ENCODE measurements at places on chromosomes 5 and 9.

GRCh38 chr5:5146530-5147160, 6.5 kb downstream of the ADAMTS16 start:
- DNase-seq = no peak

DNA sequence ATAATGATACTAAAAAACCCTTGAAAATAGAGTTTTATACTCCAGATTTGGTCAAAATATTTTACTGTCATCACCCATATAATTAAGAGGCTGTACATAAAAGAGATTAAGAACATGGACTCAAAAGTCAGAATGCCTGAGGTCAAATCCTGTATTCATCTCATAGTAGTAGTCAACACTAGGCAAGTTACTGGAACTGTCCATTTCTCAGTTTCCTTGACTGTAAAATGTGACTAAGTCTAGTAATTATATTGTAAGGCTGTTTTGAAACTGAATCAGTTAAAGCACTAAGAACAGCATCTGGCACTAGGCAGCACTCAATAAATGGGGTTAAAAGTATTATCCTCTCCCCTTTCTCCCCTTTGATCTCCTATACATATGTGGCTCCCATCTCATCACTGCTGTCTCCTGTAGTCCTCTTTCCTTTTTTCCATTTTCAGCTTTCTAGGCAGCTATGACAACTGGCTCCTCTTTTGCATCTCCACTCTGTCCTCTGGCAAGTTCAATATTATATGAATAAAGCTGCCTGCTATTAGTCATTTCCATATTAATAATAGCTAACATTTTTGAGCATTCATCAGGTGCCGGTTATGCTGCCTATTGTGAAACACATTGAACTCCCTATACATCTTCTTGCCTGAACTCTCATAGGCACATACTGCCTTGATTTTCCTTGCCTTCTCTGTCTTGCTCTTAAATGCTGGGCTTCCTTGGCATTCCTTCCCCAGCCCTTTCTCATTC, 185.8 kb upstream of the NREP start:
- no peak for DNase-seq

DNA sequence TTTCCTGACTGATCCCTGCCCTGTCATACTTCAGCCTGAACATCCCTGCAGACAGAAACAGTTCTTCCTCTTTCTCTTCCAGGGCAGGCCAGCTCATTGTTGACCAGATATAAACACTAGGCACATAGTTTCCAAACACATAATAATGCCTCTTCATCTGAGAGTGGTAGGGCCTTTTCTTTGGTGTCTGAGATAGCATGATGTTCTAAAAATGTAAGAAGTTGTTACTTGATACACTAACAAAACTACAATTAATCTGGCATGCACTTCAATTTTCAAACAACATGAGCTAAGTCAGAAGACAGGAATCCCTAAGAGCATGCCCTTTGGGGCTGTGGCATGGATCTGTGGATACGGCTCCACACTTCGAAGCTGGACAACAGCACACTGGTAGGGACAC, 246.6 kb downstream of the SPOCK1 start:
- no peak for DNase-seq

DNA sequence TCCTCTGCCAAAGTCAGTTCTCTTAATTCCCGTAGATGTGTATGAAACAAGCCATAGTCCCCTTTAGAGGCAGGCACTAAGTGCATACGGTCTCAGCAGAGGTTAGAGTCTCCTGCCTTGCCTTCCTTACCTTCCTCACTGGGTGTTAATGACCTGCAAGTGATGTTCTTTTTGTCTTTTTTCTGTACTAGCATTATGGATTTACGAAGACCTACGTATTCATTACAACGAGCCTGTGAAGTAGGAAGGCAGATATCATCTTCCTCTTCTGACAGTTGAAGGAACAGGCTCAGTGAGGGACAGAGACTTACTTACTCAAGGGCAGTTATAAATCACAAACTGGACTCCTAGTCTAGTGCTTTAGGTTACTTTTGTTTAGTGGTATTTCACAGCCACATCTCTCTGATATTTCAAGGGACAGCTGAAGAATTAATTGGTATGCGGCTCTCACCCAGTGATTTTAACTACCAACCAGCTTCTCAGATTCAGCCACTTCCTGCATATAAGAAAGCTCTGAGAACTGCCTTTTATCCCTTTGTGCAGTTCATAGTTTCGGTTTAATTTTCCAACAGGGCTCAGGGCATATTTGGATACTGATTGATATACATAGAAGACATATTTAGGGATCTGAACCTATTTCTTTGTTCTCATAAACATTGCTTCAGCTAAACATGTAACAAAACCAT, 85.1 kb upstream of the CKMT2 start:
- DNase-seq = no peak

DNA sequence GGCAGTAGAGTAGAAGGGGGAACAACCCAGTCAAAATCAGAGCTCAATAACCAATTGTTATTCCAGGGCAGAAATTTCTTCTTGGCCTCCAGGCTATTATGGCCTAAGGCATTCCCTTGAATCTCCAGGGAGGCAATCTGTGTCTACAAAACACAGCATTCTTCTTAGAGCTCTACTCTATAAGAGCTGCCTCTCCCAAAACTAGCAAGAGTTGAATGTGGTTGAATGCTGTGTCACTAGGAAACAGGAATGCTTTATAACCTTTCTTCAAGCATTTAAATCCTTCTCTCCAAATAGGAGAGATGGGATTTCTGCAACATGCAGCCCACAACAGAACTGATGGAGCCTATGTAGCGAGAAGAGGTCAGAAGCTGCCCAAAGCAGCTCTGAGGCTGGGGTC, 97.1 kb upstream of the APC start:
- no peak for DNase-seq

GRCh38 chr9:93596399-93596798, 20.0 kb downstream of the PHF2 start:
- DNase-seq = no peak

DNA sequence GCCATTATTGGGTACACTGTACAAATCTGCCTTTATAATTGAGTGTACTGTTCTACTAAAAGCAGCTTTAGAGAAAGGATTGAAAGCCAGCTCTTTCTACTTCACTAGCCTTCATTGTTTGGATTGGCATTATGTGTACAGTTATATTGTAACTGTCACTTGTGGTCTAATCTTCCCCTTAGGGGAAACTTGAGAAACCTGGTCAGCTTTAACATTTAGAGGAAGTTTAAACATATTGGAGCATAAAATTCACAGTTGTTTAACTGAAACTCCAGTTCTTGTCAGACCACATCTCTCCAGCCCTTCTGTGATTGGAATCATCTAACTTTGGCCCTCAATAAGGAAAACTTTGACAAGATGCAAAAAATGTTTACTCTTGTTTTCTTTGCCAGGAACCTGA, 24.6 kb downstream of the PIK3R1 start:
- DNase-seq = no peak

- DNase-seq = no peak
Observed at GRCh38 chr5:39986614-39987013, 561.8 kb upstream of the DAB2 start.

DNA sequence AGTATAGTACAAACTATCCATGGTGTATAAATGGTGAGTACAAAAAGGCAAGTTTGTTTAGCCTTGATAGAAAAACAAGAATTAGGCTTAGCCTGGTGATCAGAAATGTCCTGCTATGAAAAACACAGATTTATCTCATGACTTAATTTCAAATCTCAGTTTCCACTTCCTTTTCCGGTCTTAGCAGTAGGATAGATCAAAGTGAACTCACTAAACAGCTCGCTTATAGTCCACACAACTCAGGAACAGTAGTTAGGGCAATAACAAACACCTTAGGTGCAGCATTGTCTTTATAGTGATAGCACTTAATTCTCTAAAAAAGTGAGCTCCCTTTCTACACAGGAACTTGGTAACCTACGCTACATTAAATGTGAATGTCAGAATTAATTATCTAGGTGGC, 11.4 kb downstream of the GOLGA1 start:
- DNase-seq = no peak

- no peak for DNase-seq
Observed at GRCh38 chr5:147208134-147208533, 26.7 kb upstream of the STK32A start.

DNA sequence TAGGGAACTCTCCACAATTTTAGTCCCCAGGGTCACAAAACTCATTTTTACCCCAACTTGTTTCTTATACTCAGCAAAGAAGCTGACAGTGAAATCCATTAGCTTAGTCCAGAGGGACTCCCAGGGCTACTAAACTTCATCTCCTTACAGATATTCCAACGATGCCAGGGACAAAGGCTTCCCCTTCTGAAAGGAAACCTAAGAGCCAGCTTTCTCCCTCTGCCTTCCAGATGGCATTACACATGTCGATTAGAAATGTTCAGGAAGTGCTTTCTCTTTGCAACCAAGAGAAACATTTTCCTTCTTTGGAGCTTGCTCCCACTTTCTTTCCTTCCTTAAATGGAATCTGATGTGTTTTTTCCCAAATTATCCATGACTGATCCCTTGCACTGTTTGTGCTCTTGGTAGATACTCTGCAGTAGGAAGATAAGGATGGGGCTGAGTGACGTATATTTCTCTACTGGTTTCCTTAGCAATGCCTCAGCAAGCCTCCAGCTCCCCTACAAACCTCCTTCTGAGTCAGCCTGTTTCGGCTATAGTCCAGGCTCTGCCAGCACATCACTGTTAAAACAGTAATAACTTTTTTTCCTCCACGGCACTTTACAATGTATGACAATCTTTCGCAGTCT, 43.0 kb upstream of the HTR4 start:
- no peak for DNase-seq

DNA sequence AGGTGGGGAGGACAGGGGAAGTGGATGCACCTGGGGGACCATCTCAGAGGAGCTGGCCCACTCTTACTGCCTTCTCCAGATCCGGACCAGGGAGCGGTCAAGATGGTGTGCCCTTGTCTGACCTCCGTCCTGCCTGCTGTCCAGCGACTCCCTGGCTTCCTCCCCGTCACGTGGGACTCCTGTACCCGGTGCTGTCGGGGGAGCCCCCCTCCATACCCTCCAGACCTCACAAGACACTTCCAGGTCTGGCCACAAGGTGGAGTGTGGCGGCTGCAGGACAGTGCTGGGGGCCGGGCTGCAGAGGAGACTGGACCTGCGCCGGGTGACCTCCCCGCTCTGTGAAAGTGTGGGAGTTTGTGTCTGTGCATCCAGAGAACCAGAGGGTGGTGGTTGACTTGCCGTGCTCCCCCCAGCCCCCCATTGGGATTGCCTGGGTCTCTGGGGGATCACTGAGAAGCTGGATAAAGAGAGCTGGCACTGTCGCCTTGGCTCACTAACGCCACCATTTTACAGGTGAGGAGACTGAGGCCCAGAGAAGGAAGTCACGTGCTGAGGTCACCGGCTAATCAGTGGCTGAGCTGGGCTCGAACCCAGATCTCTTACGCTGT, 1.9 kb upstream of the CRB2 start:
- peak; percentile 13 for DNase-seq

- no peak for DNase-seq
Observed at GRCh38 chr5:180823940-180824629, 21.5 kb upstream of the MGAT1 start.

DNA sequence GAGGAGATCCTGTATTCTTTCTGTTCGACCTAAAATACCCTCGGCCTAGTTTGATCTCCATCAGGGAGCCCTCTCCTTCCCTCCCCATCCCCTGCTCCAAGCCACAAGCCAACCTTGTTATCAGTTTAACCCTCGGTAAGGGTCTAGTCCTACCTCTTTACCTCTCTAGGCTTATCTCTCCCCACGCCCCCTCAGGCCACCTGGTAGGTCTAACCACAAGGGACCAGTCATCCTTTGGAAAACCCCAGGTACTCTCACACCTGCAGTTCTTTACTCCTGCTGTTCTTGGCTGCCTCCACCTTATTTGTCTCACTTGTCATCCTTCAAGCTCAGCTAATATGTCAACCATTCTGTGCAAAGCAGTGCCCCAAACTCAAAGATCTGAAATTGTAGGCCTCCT, 78.7 kb downstream of the RAD23B start:
- DNase-seq = no peak

DNA sequence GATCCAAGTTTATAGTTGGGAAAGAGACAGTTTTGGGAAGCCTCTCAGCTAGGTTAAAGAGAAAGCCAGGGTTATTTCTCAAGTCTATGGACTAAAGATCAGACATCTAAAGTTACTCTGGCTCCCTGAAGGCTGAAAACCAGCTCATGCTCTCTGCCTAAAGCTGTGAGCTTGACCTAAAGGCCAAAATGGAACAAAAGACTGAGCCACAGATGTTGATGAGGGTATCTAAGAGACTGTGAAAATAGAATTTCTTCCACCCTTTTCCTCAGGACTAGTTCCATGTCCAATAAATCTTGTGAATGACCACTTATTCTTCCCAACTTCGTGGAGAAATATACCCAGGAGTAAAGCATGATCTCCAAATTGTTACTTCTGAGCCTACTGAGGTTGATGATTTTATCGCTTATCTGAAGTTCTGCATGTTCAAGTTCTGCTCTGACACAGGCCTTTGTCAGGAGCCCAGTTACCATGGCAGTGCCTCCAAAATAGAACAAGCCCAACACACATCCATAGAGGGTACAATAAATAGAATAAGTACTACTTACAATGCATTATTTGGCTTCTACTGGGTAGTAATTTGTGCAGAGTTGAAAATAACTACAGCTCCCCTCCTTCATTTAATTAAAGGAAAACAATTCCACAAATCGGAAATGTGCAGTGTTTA, 373.6 kb downstream of the NTRK2 start:
- DNase-seq = no peak

DNA sequence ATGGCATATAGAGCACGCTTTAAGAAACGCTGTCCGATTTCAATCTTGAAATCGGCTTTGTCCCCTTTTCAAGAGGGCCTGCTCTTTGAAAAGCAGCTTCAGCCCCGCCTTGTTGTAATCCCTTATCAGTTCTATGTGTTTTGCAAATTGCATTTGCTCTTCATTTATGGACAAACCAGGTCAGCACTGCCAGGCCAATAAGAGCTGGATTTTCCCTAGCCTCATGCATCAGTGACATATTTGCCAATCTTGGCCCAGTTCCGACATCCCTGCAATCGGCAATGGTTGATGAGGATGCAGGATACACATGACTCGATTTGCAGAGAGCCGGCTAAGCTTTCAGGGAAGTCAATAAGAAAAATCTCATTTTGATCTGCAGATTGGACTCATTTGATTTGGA, 529.1 kb upstream of the CLINT1 start:
- no peak for DNase-seq

GRCh38 chr5:52015760-52016159, 632.5 kb downstream of the ISL1 start:
- DNase-seq = no peak

DNA sequence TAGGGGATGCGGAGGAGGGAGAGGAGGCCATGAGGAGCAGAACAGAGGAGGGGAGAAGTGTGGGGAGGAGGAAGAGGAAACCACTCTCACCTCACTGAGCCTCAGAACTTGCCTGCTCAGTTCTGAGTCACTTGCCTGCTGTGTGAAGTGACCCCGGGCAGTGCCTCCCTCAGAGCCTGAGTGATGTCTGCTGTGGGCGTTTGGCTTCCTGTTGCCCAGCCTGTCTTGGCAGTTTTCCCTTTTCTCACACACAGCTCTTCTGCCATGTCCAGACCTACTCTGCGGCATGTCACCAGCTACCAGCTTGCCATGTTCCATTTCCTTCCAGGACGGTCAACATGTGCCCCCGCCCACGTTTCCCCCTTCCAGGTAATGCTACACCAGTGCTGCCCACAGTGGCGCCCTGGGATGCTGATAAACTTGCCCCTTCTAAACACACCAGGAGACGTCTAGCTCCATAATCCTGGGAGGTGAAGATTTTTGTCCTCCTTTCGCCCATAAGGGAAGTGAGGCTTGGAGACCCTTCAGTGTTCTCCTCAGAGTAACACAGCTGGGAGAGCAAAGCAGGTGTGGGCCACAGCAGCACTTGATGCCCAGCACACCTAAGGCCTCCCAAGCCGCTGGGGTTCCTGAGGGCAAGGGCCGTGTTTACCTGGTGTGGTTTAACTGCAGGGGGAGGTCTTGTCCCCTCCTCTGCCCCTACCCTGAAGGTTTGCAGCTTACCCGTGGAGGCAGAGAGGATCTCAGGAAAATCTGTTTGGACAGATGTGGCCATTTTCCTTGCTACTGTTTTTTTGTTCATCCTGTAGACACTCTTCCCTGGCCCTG, 63.8 kb upstream of the RNF130 start:
- DNase-seq = no peak
